ENCODE measurements at places on chromosomes 2 and 18. TPM values are rescaled to one million over a fixed set of nuclear protein-coding genes. Genes with fewer than 3 reads are reported as not detected.

The GPR155 gene
- total RNA-seq = 9.0 TPM

The PAX8 gene
- total RNA-seq = 0.36 TPM

DNA sequence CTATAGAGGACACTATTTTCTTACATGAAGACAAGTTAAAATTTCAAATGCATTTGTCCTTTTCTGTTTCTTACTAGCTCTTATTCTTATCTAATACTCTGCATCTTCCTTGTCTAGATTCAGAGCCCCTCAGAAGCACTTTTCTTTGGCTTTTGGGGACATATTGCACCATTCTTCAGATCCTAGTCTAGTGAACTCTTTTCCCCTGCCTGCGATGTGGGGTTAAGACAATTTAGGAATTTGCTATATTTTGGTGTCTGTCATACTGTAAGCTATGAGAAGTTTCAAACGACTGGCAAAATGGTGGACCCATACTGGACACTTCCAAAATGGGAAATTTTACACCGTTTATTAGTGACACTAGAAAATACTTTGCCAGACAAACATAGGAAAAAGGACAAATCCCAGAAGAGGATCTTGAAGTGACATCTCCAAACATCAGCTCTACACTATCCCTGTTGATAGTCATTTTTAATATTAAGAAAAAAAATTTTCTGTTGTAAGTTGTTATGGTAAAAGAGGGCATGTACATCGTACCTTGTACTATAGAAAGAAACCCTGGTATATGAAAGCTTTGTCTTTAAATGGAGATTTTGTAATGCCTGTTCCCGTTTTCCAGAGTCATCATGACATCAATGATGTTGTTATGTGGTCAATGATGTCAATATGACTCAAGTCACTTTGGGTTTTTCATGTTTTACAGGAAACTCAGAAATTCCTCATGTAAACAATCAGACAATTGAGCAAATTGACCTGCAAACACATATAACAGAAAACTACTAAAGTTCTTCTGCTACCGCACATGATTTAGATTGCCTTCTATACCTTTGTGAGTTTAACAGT is 4.4 kb upstream of the KYNU start:
- H3K27ac ChIP-seq = peak overlapping the region; percentile 66
- H3K27me3 ChIP-seq = no peaks in the 10 kb centered on the region
- no peak overlapping the region for H3K4me3 ChIP-seq
- no peaks in the 10 kb centered on the region for H3K4me1 ChIP-seq
- H3K36me3 ChIP-seq = no peaks in the 10 kb centered on the region

DNA sequence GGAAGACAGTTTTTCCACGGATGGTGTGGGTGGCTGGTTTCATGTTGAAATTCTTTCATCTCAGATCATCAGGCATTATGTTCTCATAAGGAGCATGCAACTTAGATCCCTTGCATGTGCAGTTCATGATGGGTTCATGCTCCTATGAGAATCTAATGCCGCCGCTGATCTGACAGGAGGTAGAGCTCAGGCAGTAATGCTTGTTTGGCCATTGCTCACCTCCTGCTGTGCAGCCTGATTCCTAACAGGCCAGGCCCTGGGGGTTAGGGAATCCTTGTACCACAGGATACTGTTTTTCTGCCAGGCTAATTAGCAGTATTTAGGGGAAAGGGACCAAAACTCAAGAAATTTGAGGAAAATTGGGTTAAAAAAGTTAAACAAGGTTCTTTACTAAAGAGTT is 5.3 kb upstream of the LHCGR start:
- H3K36me3 ChIP-seq = no peaks in the 10 kb centered on the region
- no peak overlapping the region for H3K27ac ChIP-seq
- H3K4me3 ChIP-seq = no peak overlapping the region
- H3K4me1 ChIP-seq = no peaks in the 10 kb centered on the region
- H3K27me3 ChIP-seq = peaks cover 8% of the 10 kb centered on the region

DNA sequence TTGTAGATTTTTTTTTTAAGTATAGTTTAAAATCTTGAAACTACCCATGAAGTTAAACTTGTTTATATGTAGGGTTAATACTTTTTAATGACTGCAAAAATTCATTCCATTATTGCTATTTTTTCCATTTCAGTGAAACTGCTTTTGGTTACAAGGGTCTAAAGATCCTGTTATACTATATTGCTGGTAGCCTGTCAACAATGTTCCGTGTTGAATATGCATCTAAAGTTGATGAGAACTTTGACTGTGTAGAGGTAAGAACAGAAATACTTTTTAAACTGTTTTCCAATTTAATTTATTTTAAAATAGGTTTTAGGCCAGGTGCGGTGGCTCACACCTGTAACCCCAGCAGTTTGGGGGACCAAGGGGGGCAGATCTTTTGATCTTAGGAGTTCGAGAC is 30.5 kb downstream of the HAT1 start:
- no peaks in the 10 kb centered on the region for H3K27me3 ChIP-seq
- peaks cover 11% of the 10 kb centered on the region for H3K36me3 ChIP-seq
- H3K4me1 ChIP-seq = peaks cover 9% of the 10 kb centered on the region
- H3K27ac ChIP-seq = no peak overlapping the region
